ENCODE measurements at places on chromosomes 7 and 10.
A peak's percentile ranks its signal among the peaks of the same experiment; 100 is the strongest.

GRCh38 chr7:120994512-120995410 lies 6.2 kb downstream of the CPED1 start:
- DNase-seq, result no peak

DNA sequence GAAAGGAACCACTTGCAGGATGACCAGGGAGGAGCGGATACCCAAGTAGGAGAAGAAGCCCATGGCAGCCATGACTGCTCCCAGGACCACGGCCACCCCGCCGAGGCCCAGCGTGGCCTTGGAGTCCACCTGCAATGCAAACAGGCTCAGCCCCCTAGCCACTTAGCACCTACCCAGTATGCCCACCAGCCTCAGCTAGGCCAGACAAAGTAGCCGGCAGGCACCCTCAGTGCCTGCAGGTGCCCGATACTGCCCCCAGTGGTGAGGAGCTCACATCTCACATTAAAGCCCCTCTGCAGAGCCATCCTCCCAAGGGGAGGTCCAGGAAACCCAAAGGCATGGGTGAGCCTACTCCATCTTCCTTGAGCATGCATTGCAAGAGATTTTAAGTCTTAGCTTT lies 6.6 kb downstream of the NPC1L1 start:
- no peak for DNase-seq

DNA sequence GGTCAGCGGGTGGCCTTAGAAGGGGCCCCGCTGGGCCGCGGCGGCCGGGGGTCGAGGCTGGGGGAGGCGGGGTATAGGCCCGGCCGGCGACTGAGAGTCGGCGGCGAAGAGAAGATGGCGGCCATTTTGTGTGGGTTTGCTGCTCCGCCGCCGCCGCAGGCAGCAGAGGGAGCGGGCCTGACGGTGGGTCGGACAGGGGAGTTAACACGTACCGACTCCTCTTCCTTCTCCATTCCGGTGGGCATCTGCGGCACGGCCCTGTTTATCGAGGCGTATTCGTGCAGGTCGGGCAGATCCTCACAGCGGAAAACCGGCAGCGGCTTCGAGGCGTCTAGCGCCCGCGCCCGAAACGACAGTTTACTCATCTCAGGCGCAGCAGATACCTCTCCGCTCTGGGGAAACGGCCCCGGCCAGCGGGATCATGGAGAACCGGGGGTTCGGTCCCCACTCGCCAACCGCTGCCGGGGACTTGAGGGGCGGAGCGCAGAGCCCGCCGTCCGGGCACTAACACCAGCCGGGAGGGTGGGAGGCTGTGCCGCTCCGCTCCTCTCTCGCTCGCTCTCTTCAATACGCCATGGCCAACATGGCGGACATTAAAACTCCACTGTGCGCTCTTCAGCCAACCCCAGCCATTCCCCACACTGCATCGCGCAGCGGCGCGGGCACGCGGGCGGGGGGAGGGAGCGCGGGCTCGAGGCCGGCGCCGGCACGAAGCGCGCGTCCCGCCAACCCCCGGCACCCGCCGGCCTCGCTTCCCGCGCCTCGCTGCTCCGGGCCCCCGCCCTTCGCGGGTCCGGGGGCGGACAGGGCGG lies at the start of gene EPC1:
TSS of gene EPC1 (minus strand) at position 608 of the 812 bp plus-strand sequence. CDS start at position 365, 243 bp downstream.
- peak; percentile 51 for DNase-seq

- no peak for DNase-seq
Measured at GRCh38 chr10:110791541-110792073, 80.1 kb upstream of the PDCD4 start.

DNA sequence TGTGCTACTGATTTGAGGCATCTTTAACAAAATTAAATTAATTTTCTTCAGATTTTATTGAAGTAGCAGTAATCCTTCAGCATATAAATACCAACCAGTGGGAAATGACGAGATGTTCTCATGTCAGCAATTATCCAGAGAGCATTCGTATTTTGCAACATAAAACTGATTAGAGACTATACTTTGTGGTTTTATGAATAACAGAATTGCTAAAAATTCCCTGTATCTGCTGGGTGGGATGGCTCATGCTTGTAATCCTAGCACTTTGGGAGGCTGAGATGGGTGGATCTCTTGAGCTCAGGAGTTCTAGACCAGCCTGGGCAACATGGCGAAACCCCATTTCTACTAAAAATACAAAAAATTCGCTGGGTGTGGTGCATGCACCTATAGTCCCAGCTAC lies 56.9 kb downstream of the ATAD1 start:
- no peak for DNase-seq
